NCI-H460 (cell line): ENCODE measurements at places on chromosomes 4 and X. TPM values are rescaled to one million over a fixed set of nuclear protein-coding genes. Genes with fewer than 3 reads are reported as not detected.
A peak's percentile ranks its signal among the peaks of the same experiment; 100 is the strongest.

TLR3 gene
- 1.9 and 3.3 TPM in 2 replicates for total RNA-seq

FAM47E gene
- total RNA-seq = 0.30 and 0.78 TPM in 2 replicates

GPR143 gene
- total RNA-seq = not detected in 2 replicates

SMIM31 gene
- total RNA-seq = 0.10 TPM in 1 of 2 replicates, not detected in the other

SLITRK4 gene
- 95.2 and 109 TPM in 2 replicates for total RNA-seq

TMEM271 gene
- not detected in 2 replicates for total RNA-seq

TCEAL6 gene
- not detected in 2 replicates for total RNA-seq

UTP3 gene
- total RNA-seq = 13.3 and 14.8 TPM in 2 replicates

FRG2 gene
- total RNA-seq = not detected in 2 replicates

TRIM61 gene
- not detected in 2 replicates for total RNA-seq

EDA gene
- 0.46 and 0.67 TPM in 2 replicates for total RNA-seq

OTUD6A gene
- not detected in 2 replicates for total RNA-seq

CENPI gene
- total RNA-seq = 26.5 and 26.9 TPM in 2 replicates

MAGEC3 gene
- total RNA-seq = not detected in 2 replicates

PAGE1 gene
- total RNA-seq = not detected in 2 replicates

TXK gene
- 2.5 TPM in 2 replicates for total RNA-seq

FGF5 gene
- not detected in 2 replicates for total RNA-seq

CT47A7 gene
- total RNA-seq = not detected in 2 replicates

TENM3 gene
- total RNA-seq = 13.5 and 13.8 TPM in 2 replicates

GLRA2 gene
- total RNA-seq = not detected in 2 replicates

DNA sequence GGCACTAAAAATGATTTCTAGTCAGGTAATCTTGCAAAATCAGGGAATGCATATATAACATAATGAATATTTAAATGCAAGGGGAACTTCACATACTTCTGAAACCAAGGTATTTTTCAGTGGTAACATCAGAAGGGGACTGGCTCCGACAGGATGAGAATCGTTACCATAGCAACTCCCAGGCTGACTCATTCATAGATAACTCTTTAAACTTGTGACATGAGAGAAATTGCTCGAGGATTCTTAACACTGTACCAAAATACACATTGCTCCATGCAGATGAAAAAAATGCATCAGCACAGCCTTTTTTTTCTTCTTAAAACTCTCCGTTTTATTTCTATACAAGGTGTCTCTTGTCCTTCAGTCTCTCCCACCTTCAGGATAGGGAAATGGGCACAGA is 114.3 kb downstream of the GABRB1 start:
- DNase-seq = no peak

- no peak for DNase-seq
Measured at GRCh38 chrX:134541906-134542305, 81.9 kb downstream of the HPRT1 start.

DNA sequence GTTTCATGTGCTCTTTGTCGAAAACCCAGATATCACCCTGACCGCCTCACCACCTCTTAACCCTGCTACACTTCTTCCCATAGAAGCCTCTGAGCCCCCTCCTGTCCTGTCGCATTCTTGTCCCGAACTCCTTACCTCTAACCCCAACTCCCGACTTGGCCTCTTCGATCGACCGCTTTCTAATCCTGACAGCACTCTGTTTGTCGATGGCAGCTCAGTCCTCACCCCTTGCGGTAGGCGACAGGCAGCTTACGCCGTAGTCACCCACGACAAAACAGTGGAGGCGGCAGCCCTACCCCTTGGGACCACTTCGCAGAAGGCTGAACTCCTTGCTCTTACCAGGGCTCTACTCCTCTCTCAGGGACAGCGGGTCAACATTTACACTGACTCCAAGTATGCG is 961.7 kb downstream of the RPA4 start:
- no peak for DNase-seq

DNA sequence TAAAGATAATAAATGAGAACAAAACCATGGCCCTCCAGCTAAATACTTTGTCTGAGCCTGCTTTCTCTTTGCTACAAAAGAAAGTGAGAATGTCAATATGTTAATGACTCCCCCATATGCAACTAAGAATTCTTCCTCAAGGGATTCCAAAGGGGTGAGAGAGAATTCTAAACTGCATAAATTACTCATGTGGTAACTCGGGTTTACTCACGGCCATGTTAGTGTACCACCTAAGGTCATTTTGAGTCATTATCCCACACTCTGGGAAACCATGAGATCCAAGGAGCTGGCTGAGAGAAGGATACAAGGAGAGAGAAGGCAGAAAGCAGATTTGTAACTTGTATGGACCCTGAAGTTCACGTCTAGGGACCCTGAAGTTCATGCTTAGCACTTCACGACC is 190.3 kb downstream of the DHX15 start:
- DNase-seq = no peak

GRCh38 chrX:12890467-12890866 is 16.0 kb upstream of the TLR8 start:
- no peak for DNase-seq

GRCh38 chrX:72041871-72042851 is 89.6 kb downstream of the RTL5 start:
- DNase-seq = no peak

DNA sequence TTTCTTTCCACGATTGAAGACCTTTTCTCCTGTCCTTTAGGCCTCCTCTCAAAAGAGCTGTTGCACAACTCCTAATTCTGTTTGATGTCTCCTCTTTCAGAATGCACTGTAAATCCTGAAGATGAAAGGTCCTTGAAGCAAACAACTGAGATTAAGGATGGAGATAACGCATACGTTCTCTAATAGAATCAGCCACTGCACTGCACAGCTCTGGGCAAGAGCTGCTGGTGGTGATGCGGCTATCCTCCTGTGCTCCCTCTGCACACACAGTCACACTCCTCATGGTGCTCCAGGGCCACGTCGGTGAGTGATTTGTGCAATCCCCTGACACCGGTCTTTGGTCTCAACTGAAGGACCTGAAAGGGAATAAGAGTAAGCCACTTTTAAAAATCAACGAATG is 208.7 kb downstream of the PDGFC start:
- DNase-seq = no peak

GRCh38 chr4:128827296-128827695 is 17.8 kb downstream of the JADE1 start:
- DNase-seq = no peak

DNA sequence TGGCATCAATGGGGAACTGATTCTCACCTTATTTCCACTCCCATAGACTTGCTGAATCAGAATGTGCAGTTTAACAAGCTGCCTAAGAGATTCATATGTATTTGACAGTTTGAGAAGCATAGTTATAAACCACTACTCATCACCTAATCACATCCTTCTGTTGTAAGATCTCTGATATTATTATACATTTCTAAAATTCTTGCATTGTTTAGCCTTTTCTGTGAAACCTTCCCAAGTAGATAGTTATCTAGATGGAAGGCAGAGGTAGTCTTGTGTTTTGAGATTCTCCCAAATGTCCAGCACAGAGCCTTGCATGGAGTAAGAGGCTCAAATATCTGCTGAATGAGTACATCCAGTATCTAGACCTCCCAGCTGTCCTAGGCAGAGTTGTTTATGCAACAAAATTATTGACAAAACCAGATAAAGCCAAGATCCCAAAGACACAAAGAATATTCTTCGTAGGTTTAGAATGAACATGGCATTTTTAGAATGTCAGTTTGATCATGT is 227.3 kb downstream of the KDR start:
- DNase-seq = no peak

DNA sequence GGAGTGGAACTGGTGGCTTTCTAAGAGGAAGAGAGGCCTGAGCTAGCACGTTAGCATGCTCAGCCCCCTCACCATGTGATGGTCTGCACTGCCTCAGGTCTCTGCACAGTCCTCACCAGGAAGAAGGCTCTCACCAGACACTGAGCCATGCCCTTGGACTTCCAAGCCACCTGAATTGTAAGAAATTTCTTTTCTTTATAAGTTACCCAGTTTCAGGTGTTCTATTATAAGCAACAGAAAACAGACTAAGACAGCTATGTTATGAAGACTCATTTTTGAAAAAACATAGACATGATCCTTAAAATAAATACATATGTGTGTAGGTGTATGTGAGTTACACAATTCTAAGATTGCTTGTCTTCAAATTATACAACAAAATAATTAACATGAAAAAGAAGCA is 74.7 kb downstream of the CEP44 start:
- no peak for DNase-seq

GRCh38 chr4:44848466-44848865 is 122.1 kb upstream of the GNPDA2 start:
- no peak for DNase-seq

- no peak for DNase-seq
Measured at GRCh38 chr4:106036334-106036733, 141.1 kb downstream of the NPNT start.

GRCh38 chr4:125432078-125432477 is 117.3 kb downstream of the FAT4 start:
- DNase-seq = peak; percentile 1

- no peak for DNase-seq
Measured at GRCh38 chrX:57929373-57929772, 19.1 kb upstream of the ZXDA start.

DNA sequence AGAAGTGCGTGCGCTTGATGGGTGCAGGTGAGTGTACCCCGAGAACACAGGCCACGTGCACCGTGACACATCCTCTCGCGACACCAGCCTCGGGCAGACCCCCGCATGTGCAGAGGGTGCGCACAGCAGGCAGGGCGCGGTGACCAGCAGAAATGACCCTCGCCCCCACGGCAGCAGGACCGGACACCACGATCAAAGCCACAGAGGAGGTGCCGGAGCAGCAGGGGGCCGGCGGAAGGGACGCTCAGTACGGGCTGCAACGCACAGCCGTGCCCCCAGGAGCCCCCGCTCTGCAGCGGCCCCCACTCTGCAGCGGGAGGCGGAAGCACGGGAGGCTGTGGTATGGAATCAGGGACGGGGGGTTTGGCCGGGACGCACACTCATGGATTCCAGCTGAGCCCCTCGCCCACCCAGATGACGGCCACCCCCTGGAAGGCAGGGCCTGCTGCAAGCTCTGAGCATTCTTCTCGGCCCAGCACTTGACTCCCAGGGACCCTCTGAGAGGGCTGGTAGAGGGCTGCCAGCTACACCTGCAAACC is 17.1 kb downstream of the PPP2R3B start:
- no peak for DNase-seq

GRCh38 chr4:24795666-24796381 is 451 bp downstream of the SOD3 start:
- no peak for DNase-seq

DNA sequence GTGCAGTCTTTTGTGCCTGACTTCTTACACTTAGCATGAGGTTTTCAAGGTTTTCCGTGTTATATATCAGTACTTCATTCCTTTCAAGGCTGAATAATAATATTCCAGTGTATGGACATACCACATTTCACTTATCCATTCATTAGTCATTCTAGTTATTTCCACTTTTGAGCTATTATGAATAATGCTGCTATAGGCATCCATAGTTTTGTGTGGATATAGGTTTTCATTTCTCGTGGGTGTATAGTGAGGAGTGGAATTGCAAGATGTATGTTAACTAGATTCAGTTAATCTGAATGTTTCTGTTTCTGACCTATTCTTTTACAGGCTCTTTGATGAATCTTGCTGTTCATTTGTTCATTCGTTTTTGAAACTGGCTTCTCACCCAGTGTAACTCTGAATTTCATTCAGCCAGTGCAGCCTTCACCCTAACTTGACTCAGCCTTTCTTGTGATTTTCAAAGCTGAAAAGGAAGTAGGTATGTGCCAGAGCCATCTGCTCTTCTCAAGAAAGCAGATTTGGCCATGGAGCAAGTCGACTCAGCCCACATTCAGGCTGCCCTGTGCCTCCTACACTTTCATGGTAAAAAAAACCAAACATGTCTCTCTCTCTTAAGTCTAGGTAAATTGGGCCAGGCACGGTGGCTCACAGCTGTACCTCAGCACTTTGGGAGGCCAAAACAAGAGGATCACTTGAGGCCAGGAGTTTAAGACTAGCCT is 56.3 kb upstream of the NOCT start:
- no peak for DNase-seq

- no peak for DNase-seq
Measured at GRCh38 chr4:8739820-8740665, 131.6 kb downstream of the HMX1 start.
